Smooth muscle cell of the umbilical artery (primary cell): ENCODE measurements at places on chromosomes 6 and 20. TPM values are rescaled to one million over a fixed set of nuclear protein-coding genes. Genes with fewer than 3 reads are reported as not detected.

FAM209B gene
- not detected in 2 replicates for total RNA-seq

CALHM5 gene
- total RNA-seq = 6.1 and 15.1 TPM in 2 replicates

ADGRF1 gene
- total RNA-seq = not detected in 2 replicates

TNNC2 gene
- total RNA-seq = not detected in 2 replicates

SMIM28 gene
- total RNA-seq = not detected in 2 replicates
